ENCODE measurements at places on chromosomes 3 and 15. TPM values are rescaled to one million over a fixed set of nuclear protein-coding genes. Genes with fewer than 3 reads are reported as not detected.

The MELTF gene
- 8.6 TPM for polyA plus RNA-seq

The CHRM5 gene
- polyA plus RNA-seq = not detected

DNA sequence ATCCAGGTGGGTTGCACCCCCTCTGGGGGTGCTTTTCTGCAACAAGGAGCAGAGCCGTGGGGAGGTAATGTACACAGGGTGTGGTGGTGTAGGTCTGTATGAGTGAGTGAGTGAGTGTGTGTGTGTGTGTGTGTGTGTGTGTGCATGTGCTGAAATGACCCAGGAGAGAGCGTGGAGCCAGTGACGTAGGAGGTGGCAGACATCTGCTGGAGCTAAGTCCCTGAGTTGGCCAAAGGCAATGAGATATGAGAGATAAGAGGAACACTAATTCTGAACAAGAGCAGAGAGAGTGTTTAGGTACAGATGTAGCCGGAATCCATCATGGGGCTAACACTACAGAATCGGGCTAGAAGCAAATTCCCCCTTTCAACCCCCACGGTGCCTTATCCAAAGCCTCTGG lies 27.6 kb downstream of the BDH1 start:
- no peak for DNase-seq

DNA sequence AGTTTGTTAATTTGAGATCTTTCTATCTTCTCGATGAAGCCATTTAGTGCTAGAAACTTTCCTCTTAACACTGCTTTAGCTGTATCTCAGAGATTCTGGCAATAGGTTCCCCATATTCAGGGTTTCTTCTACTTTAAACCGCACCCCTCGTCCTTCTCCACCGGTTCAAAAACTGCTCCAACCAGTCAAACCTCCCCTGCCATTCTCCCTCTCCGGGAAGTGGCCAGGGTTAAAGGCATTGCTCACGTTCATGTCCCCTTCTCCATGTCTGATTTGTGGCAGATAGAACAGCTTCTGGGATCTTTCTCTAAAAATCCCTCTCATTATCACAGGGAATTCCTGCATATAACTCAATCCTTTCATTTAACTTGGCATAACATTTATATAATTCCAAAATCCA lies 14.4 kb downstream of the ALDH1L1 start:
- no peak for DNase-seq

DNA sequence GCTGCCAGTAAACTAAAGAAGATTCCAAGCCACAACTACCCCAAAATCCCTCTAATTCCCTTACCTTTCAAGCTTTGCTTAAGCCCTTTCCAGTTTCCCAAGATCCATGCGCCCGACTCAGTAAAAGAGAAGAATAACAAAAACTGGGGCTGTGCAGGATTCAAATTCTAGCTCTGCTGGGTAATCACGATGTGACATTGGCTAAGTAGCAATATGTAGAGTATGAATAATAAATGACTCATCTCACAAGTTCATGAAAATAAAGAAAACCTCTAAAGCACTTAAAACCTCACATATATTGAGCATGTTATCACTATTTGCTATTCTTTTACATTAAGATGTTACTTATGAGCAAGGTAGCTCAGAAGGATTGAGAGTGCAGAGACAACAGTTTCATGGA lies 522.2 kb upstream of the ZNF717 start:
- DNase-seq = no peak

Measured in K562 (cell line).